ENCODE measurements at places on chromosomes 6 and 20. TPM values are rescaled to one million over a fixed set of nuclear protein-coding genes. Genes with fewer than 3 reads are reported as not detected.

Gene COL9A3
- total RNA-seq: 0.17 TPM

Gene OR10C1
- total RNA-seq: not detected

Gene HTR1B
- not detected for total RNA-seq

Gene OARD1
- total RNA-seq: 23.0 TPM

Gene ANKRD66
- total RNA-seq: not detected

Gene ADGB
- not detected for total RNA-seq

Gene DDO
- total RNA-seq: 16.5 TPM

Gene MYLIP
- total RNA-seq: 11.8 TPM

Gene GSTA2
- total RNA-seq: 0.12 TPM

Gene TP53TG5
- total RNA-seq: not detected

Gene PIGU
- 60.7 TPM for total RNA-seq

Gene SLC35D3
- not detected for total RNA-seq

DNA sequence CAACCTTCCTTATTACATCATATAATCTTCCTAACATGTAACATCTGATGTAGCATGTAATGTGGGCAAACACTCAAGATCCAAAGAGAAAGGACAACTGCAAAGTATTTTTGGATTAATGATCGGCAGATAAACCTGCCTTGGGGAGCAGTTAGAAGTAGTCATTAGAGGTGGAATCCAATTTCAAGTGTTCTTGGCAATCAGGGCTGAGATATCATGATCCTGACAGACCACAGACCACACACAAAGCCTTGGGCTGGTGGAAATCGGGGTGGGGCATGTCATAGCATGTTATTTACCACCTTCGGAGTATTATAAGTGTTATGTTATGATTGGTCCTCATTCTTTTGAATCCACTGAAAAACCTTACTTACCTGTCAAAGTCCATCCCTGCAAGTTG lies 16.3 kb downstream of the NCOA5 start:
- peak; percentile 19 for DNase-seq

DNA sequence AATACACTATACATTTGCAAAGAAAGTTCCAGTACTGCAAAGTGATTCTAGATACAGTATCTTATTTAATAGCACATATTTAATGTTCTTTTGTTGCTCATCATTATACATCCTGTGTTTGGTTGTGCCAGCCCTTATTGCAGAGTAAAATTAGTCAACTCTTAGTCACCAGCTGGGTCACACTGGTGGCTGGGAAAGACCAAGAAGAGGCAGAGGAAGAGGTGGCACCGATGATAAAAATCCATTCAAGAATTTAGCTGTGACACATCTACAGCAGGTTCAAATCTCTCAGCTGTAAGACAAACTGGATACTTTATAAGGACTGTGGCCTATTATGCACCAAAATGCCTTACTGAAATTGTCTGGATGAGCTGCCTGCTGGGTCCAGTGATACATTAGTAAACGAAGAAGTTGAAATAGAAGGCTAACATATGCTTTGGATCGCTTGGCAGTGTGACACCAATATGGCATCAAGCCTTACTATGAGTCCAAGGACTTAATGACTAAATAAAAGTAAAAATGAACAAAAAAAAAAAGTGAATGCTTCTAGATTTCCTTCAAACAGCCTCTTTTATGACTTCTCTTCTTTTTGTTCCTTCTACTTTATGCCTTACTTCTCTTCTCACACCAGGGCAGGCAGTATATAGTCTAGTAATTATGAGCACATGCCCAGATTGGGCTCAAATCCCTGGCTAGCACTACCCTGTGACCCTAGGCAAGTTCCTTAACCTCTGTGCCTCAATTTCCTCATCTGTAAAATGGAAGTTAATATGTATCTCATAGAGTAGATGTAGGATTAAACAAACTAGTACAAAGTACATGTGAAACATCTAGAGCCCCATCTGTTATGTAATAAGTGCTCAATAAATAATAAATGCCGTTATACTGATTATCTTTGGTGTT lies 29.4 kb upstream of the RNF8 start:
- DNase-seq: peak; percentile 90

GRCh38 chr6:18263418-18264218 lies 712 bp downstream of the DEK start:
- peak; percentile 34 for DNase-seq

DNA sequence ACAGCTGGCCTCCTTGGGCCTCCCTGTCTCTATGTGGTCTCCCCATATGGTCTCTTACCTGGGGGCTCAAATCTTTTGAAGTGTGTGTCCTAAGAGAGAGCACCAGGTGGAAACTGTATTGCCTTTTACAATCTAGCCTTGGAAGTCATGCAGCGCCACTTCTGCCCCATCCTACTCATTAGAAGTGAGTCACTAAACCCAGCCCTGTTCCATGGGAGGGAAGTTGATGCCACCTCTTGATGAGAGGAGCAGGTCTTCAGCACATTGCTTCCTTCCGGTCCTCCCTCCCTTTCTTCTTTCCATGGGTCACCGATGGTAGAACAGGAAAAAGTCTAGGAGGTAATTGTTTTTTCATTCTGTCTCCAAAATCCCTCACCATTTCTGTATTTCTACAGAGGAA lies 156.3 kb downstream of the FOXA2 start:
- peak; percentile 63 for DNase-seq

GRCh38 chr6:157020881-157021343 lies 243.7 kb downstream of the ARID1B start:
- DNase-seq: peak; percentile 72

- DNase-seq: no peak
Observed at GRCh38 chr6:39930540-39930939, 3.7 kb downstream of the MOCS1 start.

DNA sequence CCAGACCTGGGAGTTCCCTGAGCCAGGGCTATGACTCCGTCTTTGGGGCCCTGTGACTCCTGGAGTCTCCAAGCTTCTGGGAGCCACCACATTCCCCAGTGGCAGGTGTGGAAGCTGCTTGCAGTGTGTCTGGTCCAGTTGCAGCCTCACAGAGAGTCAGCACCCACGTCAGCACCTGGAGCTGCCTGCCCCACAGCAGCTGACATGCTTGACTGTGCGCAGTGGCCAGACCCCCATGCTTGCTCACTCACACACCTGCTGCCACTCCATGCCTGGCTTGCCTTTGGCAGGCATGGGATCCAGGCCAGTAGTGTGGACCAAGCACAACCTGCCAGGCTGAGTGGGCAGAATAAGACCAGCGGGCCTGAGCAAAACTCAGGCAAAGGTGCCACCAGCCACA lies 31.0 kb upstream of the ASIP start:
- no peak for DNase-seq

DNA sequence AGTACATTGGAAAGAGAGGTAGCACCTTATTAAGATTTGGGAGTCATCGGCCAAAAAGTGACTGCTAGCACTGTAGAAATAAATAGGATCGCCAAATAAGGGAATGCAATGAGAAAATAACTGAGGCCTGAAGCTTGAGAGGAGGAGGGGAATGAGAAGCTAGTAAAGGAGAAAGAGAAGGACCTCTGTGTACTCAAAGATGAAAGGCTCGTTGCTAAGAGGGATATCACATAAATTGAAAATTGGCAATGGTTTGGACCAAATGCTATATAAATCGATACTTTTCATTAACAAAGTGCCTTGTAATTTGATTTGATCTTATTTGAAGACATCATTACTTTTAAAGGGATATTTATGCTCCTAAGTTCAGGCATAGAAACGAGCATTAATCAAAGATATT lies 796.3 kb downstream of the QKI start:
- DNase-seq: no peak

GRCh38 chr6:113447088-113447831 lies 409.9 kb upstream of the MARCKS start:
- peak; percentile 96 for DNase-seq

DNA sequence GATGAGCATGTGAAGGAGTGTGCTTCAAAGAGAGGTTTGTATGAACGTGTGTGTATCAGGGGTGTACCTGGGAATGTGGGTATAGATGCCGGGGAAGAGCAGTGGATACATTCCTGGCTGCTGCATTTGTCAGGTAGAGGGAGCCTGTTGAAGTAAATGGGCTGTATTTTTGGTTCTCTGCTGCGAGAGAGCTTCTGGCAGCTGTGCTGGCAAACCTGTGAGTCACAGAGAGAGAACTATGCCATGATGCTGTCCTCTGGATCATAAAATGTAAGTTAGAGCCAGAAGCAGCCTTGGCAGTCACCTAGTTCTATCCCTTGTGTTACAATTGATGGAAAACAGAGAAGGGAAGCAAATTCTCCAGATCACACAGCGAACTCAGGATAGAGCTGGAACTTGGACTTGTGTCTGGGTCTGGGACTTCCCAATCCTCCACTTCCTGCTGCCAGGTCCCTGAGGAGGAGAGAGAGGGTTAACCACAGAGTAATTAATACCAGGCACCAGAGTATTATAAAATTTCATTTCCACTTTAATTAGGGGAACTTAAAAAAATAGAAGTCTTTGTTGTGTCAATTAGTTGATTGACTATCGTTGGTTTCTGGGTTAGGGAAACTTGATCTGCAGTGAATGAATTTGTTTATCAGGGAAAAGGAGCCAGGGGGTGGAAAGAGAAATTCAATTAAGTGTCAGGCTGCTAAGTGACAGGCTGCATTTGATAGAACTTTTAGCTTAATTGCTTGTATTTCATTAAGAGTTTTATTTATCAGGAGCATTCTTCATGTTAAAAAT lies 41.1 kb upstream of the GTSF1L start:
- peak; percentile 80 for DNase-seq

DNA sequence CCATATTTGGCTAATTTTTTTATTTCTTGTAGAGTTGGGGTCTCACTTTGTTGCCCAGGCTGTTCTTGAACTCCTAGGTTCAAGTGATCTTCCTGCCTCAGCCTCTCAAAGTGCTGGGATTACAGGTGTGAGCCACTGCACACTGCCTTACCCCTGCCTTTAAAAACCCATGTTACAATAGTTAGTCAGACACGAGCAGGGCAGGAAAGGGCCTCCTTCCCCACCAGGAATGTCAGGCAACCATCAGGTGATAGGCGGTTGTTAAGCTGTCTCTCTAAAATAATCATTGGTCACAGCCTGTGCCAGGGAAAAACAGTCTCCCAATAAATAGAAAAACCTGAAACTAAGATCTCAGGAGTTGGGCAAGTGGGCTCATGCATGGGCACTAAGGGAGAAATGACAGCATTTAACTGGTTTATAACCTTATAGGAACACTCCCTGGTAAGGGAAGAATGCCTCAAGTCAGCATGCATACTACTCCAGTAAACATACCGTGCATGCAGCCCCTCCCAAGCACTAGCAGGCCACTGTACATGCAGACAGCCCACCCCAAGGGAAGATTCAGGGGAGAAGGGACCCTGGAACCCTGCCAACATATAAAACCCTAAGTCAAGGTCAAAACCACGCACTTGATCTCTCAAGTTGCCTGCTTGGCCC lies 8.4 kb downstream of the OR2H2 start:
- DNase-seq: no peak

GRCh38 chr6:148516217-148516616 lies 173.6 kb downstream of the SASH1 start:
- no peak for DNase-seq

GRCh38 chr6:159043947-159044346 lies 844 bp downstream of the TAGAP start:
- DNase-seq: no peak

DNA sequence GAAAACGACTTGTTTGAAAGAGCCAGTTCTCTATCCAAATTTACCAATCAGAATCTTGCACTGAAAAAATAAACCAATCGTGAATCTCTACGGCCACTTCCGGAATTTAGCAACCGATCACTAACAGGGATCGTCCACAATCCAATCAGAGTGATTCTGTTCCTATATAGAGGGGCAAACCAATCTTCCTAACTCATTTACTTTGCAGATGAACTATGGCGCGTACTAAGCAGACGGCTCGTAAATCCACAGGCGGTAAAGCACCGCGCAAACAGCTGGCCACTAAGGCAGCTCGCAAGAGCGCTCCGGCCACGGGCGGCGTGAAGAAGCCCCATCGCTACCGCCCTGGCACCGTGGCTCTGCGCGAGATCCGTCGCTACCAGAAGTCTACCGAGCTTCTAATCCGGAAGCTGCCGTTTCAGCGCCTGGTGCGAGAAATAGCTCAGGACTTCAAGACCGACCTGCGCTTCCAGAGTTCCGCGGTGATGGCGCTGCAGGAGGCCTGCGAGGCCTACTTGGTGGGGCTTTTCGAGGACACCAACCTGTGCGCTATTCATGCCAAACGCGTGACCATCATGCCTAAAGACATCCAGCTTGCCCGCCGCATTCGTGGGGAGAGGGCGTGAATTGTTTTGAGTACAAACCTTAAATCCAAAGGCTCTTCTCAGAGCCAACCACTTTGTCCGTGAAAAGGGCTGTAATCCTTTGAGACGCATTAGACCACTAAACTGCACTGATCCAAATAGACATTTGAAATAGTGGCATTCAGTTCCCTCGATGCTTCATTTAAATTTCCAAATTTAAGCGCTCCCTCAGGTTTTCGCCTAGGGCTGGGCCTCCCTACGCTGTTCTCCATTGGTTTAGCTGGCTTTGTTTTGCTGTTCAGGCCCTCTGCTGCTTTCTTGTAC lies 138.0 kb downstream of the HFE start:
- no peak for DNase-seq

DNA sequence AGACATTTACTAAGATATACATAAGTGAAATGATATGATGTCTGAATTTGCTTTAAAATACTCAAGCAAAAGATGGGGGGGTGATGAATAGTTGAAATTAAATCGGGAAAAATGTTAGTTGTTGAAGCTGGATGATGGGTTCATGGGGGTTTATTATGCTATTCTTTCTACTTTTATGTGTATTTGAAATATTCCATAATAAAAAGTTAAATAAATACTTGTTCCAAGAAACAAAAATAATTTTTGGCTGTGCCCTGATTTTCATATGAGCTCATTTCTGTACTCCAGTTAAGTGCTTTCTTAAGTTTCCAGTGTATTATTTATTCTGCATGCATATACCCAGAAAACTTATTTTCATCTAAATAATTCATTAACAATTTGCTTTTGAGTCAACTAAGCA lies 138.6 kb downstream of the AIG1 start:
- no peak for DNase-seq
